ENCODE measurements at places on chromosomes 12 and 14.

GRCh38 chr12:31471823-31472222 lies 119.1 kb downstream of the DENND5B start:
- DNase-seq: no peak

DNA sequence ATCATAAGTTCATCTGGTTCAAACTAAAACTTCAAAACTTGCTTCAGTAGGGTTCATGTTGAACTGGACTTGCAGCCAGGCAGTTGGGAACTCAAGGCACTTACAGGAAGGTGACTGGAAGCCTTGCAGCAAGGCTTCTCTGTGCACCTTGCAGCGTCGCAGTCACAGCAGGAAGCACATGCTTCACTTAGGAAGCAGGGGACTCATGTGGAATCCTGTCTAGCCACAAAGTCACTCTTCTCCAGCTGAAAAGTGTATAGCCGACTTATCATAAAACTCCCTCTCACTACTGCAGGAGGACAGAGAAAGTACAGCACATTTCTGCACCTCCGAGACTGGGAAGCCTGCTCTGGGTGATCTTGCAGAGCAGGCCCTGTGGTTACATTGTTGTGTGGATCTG lies 114.0 kb upstream of the PRB2 start:
- no peak for DNase-seq

- no peak for DNase-seq
These were observed 344 bp downstream of the SPTLC2 start for GRCh38 chr14:77616133-77616453.

DNA sequence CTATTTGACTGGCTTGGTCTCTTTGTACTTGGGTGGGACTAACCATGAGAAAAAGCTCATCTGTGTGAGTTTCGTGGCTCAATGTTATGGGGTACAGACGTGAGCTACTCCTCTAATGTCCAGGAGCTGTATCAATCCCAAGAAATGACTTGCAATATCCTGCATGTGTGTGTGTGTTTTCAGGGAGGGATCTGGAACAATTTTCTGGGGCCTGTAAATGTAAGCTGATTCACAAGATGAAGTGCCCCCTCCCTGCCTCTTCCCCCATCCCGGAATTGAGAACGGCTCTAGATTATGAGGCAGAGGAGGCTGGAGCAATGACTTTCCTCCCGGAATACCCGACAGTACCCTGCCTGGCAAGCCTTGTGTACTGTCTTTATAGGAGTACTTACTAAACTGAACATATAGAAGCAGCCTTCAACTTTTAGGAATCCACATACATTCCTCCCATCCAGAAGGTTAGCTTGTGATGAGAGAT lies 53.9 kb downstream of the TMX1 start:
- DNase-seq: no peak

DNA sequence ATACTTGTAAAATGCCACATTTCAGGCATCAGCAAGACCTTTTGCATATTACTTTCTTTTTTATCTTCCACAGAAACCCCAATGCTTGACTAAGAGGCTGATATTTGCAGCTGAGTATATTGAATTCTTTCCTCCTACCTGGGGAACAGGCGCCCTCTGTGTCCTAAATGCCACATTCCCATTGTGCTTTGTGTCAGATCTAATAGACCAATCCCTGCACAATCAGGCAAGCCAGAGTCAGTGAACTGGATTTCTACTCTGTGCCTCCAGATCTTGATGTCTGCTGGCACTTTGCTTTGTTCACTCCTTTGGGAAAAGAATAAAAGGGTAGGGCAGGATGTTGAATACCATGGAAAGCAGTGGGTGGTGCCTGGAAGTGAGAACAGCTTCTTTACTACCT lies 22.4 kb upstream of the TAS2R42 start:
- peak; percentile 31 for DNase-seq

DNA sequence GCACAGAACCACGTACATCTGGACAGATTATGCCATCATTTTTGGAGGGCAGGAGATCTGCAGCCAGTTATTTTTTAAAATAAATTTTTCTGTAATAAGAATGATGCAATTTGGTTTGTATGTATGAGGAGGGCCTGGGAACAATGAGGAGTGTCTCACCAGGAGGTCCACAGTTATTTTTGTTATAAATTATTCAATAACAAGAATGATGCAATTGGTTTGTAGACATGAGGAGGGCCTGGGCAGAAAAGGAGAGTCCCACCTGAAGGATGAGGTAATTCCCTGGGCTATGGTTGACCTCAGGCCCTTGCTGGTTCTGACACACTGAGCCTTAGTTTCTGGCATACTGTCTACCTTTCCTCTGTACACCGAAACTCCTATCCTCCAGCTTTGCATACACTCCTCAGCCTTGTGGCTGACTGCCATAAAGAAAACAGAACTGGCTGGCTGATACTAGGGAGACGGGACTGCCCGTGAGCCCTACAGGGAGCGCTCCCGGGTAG lies 9.0 kb upstream of the DCD start:
- no peak for DNase-seq

- DNase-seq: no peak
These were observed 32.3 kb downstream of the BCL11B start for GRCh38 chr14:99239661-99240092.

GRCh38 chr12:8834230-8834629 lies 11.8 kb downstream of the A2ML1 start:
- DNase-seq: no peak

DNA sequence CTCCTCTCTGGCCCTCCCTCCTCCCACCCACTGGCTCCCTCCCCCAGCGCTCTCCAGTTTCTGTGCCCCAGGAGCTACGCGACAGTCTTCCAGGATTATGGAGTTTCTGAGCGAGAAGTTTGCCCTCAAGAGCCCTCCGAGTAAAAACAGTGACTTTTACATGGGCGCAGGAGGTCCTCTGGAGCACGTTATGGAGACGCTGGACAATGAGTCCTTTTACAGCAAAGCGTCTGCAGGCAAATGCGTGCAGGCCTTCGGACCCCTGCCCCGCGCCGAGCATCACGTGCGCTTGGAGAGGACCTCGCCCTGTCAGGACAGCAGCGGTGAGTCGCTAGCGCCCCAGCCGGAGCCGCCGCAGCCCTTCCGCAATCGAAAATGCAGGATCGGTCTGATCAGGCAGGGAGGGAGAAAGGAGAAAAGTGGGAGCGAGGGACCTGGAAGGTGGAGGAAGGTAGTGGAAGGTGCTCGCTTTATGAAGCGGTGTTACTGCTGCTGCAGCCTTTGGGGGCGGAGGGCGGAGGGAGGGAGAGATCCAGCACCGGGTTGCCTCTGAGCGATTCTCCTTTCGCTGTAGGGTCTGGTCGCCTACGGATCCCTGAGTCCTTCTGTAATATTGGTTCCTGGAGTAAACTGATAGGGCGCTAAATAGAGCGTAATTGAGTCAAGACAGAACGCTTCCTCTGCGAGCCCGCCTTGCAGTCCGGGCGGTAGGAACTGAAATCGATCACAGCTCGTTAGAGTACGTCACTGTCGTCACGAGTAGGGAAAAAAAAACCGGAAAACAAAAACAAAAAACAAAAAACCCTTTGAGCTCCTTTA lies at the start of gene ALX1:
TSS of gene ALX1 (plus strand) at position 56 of the 819 bp plus-strand sequence. CDS start at position 98, 42 bp downstream.
- peak; percentile 65 for DNase-seq

DNA sequence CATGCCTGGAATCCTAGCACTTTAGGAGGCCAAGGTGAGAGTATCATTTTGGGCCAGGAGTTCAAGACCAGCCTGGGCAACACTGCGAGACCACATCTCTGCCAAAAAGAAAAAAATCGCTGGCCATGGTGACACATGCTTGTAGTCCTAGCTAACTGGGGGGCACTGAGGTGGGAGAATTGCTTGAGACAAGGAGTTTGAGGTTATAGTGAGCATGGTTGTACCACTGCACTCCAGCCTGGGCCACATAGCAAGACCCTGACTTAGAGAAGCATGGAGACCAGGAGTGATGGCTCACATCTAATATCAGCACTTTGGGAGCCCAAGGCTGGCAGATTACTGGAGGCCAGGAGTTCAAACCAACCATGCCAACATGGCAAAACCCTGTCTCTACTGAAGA lies 9.2 kb downstream of the PTGES3 start:
- DNase-seq: no peak

DNA sequence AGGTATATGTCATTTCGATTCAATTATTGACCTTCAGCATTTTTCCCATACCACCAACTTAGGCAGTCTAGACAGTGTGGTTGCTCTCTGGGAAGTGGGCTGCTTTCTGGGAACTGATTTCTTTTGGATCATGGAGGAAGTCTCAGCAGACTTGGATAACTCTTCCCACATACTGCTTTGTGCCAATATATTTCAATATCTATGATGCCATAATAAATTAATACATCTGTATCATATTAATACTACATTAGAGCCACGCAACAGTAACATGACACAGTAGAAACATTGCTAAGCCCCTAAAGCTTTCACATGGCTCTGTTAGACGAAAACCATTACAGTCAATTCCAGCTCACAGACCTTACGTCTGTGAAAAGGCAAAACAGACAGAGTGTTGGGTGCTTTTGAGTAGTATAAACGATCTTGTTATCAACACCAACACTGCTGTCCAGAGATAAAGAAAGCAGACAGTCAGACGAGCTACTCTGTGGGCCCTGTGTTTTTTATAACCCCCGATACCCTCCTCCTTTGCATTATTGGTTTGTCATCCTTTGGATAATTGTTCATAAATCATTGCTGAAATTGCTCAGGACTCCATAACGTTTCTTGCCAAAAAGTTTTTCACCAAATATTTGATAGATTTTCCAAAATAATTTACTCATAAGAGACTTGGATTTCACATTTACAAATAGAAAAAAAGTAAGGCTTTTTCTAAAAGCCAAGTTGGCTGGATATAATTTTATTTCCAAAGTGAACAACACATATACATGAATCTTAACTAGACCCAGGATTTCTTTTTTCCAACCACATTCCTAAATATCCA lies 439.7 kb downstream of the ADAMTS20 start:
- DNase-seq: no peak

GRCh38 chr14:32471181-32471580 lies 142.1 kb downstream of the AKAP6 start:
- no peak for DNase-seq

DNA sequence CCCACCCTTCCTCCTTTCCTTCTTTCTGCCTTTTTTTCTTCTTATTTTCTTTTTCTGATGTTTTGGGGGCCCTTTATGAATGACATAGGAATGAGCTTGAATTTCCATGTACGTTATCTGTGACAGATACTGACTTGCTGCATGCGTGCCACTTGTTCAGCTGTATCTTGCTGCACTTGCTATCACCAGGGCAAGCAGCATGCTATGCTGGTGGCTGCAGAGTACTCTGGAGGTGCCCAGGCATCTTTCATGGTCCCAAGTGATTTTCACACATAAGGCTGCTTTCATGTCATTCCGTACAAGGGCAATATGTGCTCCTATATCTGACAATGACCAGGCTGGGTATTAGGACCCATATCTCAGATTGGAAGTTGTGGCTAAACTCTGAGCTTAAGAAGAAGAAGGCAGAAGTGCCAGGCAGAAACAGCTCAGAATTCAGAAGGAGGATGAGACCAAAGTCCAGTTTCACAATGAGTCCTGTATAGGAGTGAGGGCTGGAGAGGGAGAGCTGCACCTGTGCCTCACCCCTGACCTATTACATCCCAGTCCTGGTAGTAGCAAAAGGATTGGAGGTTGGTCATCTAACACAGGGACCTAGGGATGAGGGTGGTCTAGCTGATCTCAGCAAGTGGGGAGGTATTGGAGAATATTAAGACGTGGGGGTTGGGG lies 299.0 kb upstream of the DDHD1 start:
- no peak for DNase-seq

DNA sequence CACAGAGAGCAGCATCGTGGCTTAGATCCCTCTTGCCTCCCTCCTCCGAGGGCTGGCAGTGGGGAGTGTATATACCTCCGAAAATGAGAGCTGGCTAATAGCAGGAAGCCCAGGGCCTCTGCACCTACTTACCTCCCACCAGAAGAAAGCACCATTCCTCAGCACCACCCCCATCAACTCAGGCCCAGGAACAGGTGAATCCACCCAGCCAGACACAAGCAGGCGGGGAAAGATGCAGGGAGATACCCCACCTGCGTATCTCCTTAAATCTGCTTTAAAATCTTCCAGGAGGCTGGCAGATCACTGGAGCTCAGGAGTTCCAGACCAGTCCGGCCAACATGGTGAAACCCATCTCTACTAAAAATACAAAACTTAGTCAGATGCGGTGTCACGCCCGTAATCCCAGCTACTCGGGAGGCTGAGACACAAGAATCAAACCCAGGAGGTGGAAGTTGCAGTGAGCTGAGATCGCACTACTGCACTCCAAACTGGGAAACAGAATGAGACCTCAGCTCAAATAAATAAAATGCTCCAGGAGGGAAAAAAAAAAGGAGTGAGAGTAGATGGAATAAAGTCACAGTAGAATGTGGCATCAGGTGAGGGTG lies 93.5 kb downstream of the SINHCAF start:
- DNase-seq: no peak

GRCh38 chr12:53754633-53755264 lies 3.0 kb upstream of the CISTR start:
- DNase-seq: no peak

GRCh38 chr12:60290532-60290931 lies 694.7 kb downstream of the SLC16A7 start:
- no peak for DNase-seq

DNA sequence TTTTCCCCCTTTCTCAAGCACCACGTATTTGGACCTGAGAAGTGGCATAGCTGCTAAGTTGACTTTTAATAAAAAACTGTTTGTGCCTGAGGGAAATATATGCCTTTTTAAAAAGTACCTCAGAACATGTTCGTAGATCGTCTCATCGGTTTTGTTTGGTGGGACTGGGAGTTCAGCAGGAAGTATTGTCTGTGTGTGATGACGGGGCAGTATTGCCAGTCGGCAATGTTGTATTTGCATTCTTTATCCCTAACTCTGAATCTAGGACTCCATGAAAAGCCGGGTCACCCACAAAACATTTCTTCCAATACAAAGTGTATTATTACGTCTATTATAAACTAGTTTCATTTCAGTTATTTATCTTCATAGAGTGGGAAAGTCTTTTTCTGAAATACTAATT lies 19.7 kb upstream of the FGD4 start:
- DNase-seq: no peak

- no peak for DNase-seq
These were observed 12.2 kb downstream of the ITPK1 start for GRCh38 chr14:93103392-93104080.

DNA sequence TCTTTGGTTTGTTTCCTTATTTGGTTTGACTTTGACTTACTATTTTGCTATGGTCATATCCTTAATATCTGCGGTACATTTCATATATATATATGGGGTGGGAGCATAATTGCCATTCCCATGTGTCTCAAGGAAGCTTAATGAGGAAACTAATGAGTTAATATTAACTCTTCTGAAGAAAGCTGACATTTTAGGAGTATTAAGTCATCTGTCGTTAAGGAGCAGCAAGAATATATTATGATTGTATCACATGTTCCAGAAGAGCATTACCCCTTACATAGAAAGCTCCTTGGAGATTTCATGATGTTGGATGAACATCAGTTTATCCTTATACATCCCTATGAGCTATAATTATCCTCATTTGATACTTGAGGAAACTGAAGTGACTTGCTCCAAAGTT lies 15.6 kb downstream of the DYRK2 start:
- DNase-seq: no peak

- DNase-seq: peak; percentile 83
These were observed 4.2 kb upstream of the BAZ2A start for GRCh38 chr12:56634242-56634836.

GRCh38 chr12:57514720-57515407 lies 5.5 kb downstream of the DDIT3 start:
- DNase-seq: no peak

- DNase-seq: no peak
These were observed 71.8 kb downstream of the KIF26A start for GRCh38 chr14:104209985-104210816.
